ENCODE measurements at places on chromosomes 2 and 18. TPM values are rescaled to one million over a fixed set of nuclear protein-coding genes. Genes with fewer than 3 reads are reported as not detected.

GRCh38 chr2:60214626-60214875, 338.9 kb downstream of the BCL11A start:
- H3K27ac ChIP-seq = no peak overlapping the region
- no peak overlapping the region for H3K4me3 ChIP-seq
- H3K36me3 ChIP-seq = no peaks in the 10 kb centered on the region
- no peak for DNase-seq
- H3K4me1 ChIP-seq = no peaks in the 10 kb centered on the region

- no peak overlapping the region for H3K4me3 ChIP-seq
- H3K27ac ChIP-seq = no peak overlapping the region
- no peaks in the 10 kb centered on the region for H3K36me3 ChIP-seq
- no peak for DNase-seq
These were observed 26.7 kb upstream of the CD226 start for GRCh38 chr18:69974365-69974764.

Gene CNTNAP5
- total RNA-seq = not detected

Gene LYPD6B
- not detected for total RNA-seq

Gene PRKAG3
- total RNA-seq = not detected

Gene SYT4
- total RNA-seq = not detected
